ENCODE measurements at places on chromosomes 4 and X.

DNA sequence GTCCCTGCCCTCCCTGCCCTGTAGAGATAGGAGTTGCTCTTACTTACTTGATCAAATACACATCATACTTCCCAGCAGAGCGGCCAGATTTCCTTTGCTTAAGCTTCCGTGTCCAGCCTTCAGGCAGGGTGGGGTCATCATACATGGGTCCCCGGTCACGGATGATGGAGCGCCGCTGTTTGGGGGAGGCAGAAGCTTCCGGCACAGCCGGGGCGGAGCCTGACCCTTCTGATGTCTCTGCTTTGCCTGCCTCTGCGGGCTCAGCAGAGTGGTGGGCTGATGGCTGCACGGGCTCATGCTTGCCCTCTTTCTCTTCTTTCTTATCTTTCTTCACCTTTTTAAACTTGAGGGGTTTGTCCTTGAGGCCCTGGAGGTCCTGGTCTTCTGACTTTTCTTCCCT is 12.5 kb upstream of the IRAK1 start:
- DNase-seq = no peak

- DNase-seq = no peak
Observed at GRCh38 chr4:105598787-105599186, 46.4 kb downstream of the ARHGEF38 start.

DNA sequence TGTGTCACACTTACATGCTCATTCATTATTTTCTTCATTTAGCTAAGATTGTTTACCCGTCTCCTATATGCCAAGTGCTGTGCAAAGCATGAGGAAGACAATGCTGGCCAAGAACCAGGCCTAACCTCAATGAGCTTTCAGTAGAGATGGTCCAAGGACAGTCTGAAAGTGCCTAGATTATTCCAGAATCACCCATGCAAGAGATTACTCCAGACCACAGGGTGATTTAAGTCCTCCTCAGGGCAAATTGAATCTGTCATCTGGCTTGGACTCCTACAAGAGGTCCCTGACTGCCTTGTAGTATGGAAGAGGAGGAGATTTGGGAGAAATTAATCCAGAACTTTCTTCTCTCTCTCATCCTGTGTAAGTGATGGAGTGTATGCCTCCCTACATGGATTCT is 99.4 kb upstream of the NDP start:
- DNase-seq = peak; percentile 2

DNA sequence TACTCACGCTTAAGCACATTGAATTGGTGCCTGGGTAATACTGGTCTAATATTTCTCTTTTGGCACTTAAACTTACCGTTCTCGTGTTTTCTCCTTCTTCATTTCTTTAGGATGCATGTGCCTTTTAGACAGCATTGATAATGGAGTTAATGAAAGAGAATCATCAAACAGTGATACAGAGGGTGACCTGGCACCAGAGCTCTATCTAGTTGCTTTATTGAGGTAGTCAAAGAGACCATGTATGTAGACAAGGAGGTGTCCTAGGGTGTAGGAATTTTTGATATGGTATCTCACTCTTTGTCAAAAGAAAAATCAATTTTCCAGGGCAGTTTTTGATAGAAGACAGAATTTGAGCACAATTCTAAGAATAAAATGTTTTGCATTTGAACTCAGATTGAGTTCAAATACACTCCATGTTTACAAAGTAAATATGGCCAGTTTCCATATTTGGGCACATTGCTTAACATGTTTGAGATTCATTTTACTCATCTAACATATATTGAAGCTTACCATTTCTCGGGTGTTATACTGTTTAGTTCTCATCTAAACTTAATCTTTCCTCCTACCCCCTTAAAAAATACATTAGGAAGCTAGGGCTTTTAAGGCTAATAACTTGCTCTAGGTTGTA is 92.0 kb downstream of the WWC2 start:
- DNase-seq = no peak

- no peak for DNase-seq
Observed at GRCh38 chr4:142940425-142941330, 94.6 kb upstream of the INPP4B start.

- DNase-seq = no peak
Observed at GRCh38 chrX:71366674-71367256, 608 bp downstream of the TAF1 start.

DNA sequence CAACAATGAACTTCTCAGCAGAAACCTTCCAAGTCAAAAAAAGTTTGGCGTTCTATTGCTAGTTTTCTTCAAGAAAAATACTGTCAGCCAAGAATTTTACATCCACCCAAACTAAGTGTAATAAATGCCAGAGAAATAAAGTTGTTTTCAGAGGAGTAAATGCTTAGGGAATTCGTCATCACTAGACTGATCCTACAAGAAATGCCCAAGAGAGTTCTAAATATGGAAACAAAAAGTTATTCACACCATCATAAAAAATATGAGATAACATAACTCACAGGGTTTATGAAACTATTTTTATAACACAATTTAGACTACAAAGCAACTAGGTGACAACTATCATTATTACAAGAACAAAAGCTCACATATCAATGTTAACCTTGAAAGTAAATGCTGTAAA is 259.5 kb upstream of the GABRA2 start:
- no peak for DNase-seq

DNA sequence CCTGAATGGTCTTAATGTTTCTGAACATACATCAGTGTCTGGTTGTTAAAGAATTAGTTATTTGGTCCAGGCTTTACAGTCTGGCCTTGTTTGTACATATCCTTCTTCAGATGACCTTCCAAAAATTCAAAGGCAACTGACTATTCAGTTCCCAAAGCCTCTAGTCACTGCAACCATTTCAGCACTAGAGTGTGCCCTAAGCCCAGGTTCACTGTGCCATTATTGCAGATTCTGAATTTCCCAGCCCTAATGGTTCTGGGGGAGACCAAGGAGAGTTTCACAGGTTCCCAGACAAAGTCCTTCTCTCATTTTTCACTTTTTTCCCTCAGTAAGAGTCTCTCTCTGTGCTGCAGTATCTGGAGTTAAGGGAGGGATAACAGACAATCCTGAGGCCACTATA is 235.8 kb downstream of the TRAM1L1 start:
- no peak for DNase-seq

DNA sequence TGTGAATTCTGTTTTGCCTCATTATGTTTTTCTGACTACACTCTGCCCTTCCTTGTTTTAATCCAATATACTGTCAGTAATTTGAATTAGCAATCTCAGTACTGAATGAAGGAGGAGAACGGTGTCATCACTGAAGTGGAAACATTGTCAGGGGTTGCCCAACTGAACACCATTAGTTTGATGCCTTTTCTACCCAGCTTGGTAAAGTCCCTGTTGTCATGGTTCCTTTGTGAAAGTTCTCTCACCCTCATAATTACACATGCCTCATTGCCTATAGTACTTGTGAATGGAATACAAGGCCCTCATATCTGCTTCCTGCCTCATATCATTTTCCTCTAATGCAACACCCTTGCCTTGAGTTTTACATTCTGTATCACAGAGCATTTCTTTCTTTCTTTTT is 76.9 kb downstream of the RRAGB start:
- no peak for DNase-seq

All from fibroblast of mammary gland (primary cell).